ENCODE measurements at places on chromosomes 2 and 18.

GRCh38 chr2:176763130-176763529 lies 449.5 kb upstream of the HNRNPA3 start:
- DNase-seq = no peak

GRCh38 chr18:62938006-62938405 lies 222.7 kb downstream of the PHLPP1 start:
- no peak for DNase-seq

DNA sequence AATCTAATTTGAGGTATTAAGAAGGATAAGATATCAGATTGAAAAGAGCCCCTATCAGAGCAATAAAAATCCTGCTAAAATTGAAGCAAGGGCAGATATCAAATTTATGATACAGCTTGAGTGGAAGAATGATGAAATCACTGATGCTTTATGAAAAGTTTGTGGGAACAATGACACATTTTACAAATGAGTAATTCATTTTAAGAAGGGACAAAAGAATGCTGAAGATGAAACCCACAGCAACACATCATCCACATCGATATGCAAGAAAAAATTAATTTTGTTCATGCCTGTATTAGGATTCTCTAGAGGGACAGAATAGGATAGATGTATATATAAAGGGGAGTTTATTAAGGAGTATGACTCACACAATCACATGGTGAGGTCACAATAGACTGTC lies 355.6 kb upstream of the GYPC start:
- no peak for DNase-seq

DNA sequence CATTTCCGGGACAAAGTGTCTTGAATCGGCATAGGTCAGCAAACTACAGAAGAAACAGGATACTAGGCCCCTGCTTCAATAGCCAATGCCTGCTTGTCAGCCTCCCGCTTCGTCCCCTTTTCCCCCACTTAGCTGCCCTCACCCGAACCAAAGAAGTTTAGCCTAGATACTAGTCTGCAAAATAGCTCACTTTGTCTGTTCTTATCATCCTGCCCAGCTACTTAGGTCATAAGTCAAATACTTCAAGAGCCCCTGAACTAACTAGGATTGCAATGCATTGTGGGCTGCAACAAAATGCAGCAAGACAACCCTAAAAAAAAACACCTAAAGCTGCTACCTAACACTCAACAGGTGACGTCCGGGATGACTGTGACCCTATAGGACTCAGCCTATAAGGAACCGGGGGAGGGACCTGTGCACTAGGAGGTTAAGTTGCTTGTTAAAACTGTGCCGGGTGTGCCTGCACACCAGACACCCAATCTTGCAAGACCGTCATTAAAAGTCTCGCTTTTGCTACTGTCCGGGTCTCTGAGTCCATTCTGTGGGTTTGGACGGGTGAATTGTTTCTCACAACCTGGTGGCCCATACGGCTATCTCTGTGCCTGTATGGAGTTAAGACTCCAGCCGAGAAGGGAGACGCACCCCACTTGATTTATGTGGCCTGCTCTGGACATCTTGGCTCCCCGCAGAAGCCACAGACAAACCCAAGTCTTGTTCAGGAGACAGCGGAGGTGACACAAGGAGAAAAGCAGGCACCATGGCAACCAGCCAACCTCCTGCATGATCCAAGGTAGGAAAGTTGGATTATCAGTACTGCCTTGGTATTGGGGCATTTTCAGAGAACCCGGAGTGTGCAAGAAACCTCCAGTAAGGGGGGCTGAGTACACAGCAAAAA lies 105.9 kb downstream of the HIBCH start:
- DNase-seq = no peak

- no peak for DNase-seq
Measured at GRCh38 chr2:17815468-17816184, 634 bp upstream of the MSGN1 start.

DNA sequence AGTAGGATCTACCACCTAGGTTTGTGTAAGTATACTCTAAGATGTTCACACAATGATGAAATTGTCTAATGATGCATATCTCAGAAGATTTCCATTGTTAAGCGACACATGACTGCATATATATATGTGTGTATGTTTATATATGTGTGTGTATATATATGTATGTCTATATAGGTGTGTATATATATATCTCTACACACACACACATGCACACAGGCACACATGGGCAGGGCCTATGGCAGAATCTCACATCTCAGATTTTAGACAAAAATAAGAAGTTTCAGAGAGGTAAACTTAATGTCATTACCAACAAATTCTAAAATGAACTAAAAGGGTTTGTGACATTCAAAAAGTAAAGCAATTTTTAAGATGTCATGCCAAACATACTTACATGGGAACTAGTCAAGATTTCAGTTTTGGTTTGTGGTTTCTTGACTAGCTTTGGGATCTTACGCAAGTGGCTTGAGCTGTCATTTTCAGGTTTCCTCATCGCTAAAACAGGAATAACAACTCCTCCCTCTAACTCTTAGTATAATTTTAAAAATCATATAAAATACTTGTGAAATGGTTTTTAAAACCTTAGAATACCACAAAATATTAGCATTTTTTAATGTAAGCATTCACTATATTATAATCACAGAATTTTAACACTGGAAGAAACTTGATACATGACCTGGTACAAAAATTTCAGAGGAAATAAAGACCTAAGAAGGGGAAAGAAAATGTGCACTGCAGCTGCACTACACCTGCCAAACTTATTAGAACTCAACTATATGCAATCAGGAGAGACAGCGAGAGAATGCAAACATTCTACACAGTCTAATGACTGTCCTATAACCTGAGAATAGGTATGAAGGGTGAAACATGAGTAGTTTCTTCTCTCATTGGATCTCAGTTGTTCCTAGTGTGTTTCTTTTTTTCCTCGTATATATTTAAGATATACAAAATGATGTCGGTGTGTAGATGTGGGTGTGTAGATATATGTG lies 75.7 kb downstream of the TTC21B start:
- DNase-seq = no peak

GRCh38 chr2:118834440-118834810 lies 13.0 kb downstream of the EN1 start:
- DNase-seq = no peak

- DNase-seq = no peak
Measured at GRCh38 chr18:49591775-49592174, 29.9 kb downstream of the LIPG start.

GRCh38 chr2:234812851-234813250 lies 139.0 kb upstream of the SH3BP4 start:
- no peak for DNase-seq

- DNase-seq = no peak
Measured at GRCh38 chr2:138187221-138187620, 222.9 kb downstream of the HNMT start.

Data from stimulated activated CD8-positive, alpha-beta memory T cell treated with anti-CD3 and anti-CD28 coated beads, Interleukin-15, amount 100 ng/mL, for 24 hours (primary cell).